Endodermal cell (in vitro differentiated cells): ENCODE measurements at places on chromosomes 6 and 20.

DNA sequence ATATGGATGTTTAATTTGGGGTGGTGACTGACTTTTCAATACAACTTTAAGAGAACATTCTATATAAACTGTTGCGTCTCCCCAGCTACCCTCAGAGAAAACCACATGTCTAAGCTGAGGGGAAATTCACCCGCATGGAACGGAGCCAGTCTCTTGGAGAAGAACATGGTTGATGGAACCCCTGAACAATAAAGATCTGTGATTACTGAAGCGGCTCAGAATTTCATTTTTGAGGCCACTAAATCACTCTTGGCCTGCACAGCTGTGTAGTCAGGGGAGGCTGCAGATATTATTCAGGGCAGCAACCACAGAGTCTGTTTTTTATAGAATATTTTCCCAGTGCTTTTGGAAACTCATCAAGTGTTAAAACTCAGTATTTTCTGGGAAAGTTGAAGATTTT, 73.8 kb downstream of the EYA4 start:
- DNase-seq, result no peak

DNA sequence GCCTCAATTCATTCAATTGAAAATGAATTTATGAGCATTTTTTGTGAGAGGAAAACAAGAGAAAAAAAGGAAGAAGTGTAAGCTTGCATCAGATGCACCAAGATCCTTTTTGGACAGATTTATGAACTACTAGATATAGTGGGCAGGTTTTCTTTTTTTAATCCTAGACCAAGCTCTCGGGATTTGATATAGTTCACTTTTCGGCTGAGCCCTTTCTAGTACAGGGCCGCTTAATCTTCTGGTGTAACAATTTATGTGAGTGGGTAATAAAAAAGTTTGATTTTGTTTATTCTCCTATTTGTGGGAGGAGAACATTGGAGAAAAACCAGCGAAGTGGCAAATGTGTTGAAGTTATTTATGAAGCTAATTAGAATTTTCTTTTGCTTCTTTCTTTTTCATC, 538.0 kb downstream of the UTRN start:
- DNase-seq, result no peak

GRCh38 chr6:142627474-142627873, 317.5 kb downstream of the HIVEP2 start:
- no peak for DNase-seq

DNA sequence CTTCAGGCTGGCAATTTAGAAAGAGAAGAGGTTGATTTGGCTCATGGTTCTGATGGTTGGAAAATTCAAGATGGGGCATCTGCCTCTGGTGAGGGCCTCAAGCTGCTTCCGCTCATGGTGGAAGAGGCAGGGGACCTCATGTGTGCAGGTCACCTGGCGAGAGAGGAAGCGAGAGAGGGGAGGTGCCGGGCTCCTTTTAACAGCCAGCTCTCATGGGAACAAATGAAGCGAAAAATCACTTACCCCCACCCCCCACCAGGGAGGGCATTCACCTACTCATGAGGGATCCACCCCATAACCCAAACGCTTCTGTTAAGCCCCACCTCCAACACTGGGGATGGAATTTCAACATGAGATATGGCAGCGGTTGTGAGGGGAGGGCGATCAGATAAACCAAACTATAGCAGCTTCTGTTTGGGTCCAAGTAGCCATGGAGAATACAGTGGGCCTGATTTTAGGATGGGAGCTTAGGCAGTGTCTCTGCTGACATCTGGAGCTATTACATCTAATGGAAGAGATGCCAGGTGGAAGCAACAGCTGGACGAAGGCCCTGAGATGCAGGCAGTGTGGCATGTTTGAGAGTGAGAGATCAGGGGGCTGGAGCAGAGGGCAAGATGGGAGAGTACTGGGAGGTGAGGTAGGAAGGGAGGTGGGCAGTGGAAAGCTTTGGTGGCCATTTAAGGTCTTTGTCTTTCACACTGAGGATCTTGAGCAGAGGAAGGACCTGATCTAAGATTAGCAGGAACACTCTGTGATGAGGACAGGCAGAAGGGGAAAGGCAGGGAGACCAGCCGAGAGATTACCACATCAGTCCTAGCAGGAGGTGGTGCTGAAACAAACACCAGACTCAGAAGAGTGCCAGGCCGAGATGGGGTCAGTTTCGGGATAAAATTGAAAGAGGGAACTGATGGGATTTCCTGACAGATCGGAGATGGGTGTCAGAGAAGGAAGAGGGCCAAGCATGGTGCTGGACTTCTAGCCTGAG, 161.8 kb downstream of the NFATC2 start:
- DNase-seq, result no peak

- no peak for DNase-seq
Observed at GRCh38 chr6:35733633-35734032, 3.2 kb upstream of the ARMC12 start.

GRCh38 chr20:48826883-48827771, 672 bp downstream of the PREX1 start:
- peak; percentile 78 for DNase-seq

GRCh38 chr6:126072172-126072571, 85.8 kb downstream of the TRMT11 start:
- no peak for DNase-seq

DNA sequence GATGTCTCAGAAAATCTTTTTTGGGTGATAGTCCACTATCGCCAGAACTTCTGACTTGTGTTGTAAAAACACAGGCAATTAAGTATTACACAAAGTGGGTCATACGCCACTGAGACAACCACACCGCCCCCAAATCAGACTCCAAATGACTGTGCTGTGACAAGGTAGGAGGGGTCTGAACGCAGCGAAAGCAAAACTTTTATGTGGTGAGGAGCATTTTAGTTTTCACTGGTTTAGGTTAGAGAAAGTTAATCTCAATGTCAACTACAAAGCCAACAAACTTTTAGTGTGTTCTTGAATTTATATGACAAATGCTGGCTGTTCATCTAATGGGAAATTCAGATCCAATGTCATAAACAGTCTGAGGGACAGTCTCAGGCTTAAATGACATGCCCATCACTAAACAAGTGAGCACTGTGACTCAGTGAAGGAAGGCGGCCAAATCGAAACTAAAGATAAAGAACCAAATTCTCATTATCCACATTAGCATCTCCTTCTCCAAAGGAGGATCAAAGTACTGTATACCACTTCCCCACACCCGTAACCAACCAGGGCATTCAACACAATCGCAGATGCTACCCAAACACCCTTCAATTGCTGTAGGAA, 186.7 kb downstream of the GJA10 start:
- DNase-seq, result no peak

- DNase-seq, result no peak
Observed at GRCh38 chr6:162613310-162613709, 114.3 kb downstream of the PRKN start.

DNA sequence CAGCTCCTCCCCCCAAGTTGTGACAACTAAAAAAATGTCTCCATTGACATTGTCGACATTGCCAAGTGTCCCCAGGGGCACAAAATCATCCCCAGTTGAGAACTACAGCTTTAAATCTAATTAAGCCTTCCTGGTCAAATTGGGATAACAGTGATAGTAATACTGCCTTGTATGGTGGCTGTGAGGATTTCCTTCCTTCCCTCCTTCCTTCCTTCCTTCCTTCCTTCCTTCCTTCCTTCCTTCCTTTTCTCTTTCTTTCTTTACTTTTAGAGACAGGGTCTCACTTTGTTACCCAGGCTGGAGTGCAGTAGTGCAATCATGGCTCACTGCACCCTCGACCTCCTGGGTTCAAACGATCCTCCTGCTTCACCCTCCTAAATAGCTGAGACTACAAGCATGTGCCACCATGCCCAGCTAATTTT, 29.5 kb upstream of the ARFGEF2 start:
- DNase-seq, result no peak

DNA sequence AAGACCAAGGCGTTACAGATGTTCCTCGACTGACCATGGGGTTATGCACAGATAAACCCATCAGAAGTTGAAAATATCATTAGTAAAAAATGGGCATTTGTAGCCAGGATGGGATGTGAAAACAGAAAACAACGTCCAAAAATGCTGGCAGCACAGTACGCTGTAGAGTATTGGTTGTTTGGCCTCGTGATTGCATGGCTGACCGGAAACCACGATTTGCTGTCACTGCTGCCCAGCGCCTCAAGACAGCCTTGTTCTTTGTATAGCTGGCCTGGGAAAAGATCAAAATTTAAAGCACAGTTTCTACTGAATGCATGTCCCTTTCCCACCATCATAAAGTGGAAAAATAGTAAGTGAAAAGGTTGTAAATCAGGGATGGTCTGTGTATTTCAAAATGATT, 41.9 kb downstream of the MTHFD1L start:
- DNase-seq, result no peak

- DNase-seq, result peak; percentile 78
Observed at GRCh38 chr6:10837009-10837621, 1.2 kb downstream of the MAK start.
